ENCODE measurements at places on chromosomes 7 and 10.

DNA sequence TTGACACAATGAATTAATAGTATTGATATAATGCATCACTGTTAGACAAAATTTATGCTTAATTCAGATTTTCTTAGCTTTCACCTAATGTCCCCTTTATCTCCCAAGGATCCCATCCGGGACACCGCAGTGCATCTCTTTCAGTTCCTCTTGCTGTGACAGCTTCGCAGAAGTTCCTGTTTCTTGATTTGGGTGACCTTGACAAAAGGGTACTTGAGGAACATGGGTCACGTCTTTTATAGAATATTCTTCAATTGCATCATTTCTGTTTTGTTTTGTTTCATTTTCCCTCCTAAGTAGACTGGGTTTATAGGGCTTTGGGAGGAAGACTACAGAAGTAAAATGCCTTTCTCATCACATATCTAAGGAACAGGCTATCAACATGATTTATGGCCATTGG, 453.2 kb downstream of the DPP6 start:
- no peak for DNase-seq

DNA sequence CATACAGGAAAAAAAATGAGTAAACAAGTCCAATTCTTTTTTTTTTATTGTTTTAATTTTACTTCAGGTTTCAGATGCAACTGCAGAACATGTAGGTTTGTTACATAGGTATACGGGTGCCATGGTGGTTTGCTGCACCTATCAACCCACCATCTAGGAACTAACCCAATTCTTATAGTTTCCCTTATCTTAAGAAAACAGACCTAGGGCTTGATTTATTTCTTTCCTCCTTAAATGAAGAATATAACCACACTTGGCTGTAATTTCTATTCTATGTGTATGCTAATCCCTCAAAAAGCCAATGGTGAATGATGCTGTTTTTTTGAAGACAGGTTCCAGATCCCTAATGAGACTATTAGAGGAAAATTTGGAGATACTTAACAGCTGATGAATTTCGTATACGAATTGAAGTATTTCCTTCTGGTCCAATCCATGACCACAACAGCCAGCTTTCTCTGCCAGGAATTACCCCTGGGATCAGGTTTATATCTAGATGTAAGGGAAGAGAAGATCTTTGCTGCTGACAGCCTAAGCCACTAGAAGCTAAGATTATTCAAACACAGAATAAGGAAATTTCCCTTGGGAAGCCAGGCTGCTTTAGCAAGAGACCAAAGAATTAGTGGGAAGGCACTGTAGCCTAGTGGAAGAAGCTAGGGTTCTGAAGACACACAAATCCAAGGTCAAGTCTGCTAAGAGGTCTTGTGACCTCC, 115.8 kb downstream of the INHBA start:
- no peak for DNase-seq

DNA sequence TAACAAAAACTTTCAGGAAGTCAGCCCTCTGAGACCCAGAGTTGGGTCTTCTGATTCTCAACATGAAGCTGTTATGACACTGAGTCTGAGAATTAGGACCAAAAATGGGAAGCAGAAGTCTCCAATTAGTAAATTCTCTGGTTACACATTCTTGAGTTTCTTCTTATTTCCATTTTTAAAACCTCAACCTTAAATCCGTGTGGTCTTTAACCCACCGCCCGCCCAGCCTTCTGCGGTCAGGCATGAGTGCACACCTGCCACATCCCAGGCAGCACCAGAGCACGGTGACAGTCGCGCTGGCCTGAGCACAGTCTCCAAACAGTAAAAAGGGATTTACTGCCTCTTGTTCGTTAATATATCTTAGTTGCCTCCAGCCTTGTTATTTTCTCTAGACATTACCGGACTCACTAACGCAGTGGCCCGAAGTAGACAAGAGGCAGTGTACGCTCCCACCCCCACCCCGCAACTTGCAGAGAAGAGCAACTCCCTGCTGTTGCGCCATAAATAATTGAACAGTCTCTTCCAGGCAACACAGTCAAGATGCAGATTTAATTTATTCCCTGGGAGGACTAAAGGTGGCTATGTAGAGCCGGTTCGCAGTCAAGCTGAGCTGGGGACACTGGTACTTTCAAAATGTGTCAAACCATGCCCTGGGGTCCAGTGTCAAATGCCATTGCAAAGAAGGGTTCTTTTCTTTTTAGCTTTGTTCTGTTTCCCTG, 147.0 kb upstream of the CELF2 start:
- no peak for DNase-seq

- DNase-seq = peak; percentile 38
These were observed 55.1 kb downstream of the FAM53B start for GRCh38 chr10:124688889-124689670.

DNA sequence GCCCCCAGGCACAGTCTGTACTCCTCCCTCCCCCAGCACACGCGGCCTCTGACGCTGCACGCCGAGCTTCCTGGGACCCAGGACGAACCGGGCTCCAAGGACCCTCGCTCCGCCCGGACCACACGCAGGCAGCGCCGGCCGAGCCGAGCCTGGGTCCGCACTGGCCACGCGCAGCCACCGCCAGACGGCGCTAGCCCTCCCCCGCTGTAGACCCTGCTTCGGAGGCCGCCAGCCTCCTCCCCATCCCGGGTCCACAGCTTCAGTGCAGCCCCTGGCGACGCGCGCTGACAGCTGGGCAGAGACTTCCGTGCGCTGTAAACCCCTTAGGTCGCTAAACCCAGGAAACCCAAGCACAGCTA, 936 bp upstream of the TCERG1L start:
- DNase-seq = no peak

GRCh38 chr10:63614371-63614891, 93.2 kb downstream of the REEP3 start:
- no peak for DNase-seq

DNA sequence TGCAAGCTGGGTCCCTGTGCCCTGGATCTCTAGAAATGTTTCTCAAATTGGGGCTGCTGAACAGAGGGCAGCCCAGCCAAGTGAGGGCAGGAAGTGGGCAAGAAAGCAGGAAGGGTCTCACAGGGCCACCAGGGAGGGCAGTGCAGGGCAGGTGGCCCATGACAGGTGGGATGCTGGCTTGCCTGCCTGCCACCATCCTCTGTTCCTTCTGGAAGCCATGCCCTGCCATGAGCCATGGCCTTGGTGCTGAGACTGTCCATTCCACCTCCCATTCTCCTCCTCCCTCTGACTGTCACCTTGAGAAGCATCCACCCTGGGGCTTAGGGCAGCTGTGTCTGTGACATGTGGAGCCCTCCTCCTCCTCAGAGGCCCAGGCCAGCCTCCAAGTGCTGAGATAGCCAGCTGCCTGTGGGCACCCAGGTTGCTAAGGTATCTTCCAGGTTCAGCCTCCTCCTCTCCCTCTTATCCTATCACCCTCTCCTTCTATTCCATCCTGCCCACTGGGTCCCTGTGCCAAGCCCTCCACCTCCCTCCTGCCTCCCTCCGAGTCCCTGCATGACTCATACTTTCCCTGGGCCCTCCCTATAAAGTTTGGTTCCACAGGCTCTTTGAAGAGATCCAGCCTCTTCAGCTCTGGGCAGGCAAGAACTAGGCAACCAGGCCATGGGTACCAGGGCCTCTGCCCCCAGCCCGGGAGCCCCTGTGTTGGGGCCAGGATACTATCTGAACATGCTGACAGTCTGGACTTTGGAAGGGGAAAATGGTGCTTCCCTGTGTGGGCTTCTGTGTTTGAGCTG, 1.3 kb downstream of the VSIR start:
- DNase-seq = peak; percentile 91

DNA sequence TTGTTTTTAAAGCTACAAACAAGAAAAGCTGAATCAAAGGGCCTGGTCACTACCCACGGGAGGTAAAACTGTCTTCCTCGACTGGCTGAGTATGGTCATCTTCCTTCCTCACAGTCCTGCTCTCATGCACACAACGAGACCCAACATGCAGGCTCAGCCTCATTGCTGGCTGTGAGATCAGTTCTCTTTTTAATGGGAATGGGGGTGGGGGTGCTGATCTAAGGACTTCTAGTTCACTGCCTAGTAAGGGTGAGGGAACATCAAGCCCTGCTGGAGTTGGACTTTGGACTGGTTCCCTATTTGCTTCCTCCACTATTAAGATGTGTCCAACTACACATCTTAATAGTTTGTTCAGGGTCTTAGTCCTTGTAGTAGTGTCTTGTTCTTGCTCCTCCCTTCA, 48.2 kb downstream of the ABCB4 start:
- no peak for DNase-seq

DNA sequence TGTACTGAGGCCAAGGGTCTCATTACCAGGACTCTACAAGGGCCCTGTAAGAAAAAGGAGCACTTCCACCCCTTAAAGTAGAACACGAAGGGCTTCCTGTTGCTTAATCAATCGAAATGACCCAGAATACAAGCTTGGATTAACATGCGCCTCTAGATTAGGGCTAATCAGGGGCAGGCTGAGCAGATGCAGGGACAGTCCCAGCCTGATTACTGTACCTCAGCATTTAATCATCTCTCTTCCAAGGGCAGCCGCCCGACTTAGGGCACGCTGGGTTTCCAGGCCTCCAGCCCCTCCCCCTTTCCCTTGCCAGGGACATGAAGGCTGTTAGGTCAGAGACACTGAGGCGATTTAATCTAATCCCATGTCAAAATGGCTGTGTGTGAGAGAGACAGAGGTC, 138.6 kb downstream of the NRF1 start:
- peak; percentile 87 for DNase-seq

GRCh38 chr7:42170724-42171123, 66.3 kb downstream of the GLI3 start:
- no peak for DNase-seq

- no peak for DNase-seq
These were observed 17.3 kb downstream of the IL2RA start for GRCh38 chr10:6044751-6045313.

- no peak for DNase-seq
These were observed 22.9 kb downstream of the H2AZ2 start for GRCh38 chr7:44824894-44825526.

DNA sequence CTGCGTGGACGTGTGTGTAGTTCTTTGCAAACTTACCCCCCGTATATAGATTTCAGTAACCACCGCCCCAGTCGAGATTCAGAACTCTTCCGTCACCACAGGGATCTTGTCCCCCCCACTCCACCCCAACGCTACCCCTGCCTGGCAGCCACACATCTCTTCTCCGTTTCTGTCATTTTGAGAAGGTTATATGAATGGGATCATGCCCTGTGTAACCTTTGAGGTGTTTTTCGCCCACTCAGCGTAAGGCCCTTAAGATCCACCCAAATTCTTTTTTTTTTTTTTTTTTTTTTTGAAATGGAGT, 83.4 kb downstream of the ELFN1 start:
- DNase-seq = no peak

DNA sequence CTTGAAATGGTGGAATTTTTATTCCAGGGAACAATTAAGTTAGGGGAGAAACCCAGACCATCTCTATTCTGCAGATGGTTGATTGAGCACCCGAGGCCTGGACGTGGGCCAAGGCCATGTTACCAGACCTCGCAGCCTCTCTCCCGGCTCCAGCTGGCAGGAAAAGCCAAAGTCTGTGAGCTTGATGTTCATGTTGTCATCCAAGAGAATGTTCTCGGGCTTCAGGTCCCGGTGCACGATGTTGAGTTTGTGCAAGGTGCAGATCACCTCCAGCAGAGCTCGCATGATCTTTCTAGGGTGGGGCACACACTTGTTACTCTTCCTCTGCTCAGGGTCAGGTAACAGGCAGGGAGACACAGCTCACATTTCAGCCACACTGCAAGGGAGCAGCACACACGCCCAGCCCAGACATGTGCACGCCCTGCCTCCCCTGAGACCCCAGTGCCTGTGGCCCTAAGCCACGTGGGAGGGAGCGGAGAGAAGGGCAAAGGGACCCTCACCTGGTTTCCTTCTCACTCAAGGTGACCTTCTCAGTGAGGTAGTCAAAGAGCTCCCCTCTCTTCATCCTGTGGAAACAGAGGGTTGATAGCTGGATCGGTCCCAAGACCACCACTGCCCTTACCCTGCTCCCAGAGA, 9.5 kb downstream of the PHKG1 start:
- no peak for DNase-seq

DNA sequence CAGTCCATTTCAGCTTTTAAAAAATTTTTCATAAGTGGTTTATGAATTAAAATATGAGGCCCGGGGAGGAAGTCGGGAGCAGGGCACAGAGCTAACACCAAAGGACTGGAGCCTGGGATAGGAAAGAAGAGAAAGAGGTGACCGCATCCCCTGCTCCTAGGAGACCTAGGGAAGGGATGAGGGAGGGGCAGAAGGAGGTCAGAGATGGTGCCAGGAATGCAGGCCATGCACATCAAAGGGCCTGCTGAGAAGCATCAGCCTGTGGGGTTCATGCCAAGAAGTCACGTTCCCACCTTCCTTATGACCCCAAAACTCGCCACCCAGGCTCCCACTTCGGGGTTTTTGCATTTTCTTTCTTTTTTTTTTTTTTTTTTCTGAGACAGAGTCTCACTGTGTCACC, 14.7 kb upstream of the TOMM7 start:
- DNase-seq = no peak

DNA sequence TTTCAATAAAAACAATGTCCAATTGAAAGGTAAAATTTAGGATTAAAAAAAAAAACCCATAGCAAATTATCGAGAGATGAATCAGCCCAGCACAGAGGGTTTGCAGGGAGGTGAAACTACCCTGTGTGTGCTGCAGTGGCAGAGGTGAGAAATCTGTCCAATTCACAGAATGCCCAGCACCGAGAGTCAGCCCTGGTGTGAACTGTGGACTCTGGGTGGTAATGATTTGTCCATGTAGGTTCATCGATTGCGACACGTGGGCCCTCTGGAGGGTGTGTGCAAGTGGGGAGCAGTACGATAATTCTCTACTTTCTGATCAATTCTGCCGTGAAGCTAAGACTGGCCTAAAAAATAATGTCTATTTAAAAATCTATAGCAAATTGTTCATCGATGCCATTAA, 94.5 kb upstream of the PFKP start:
- no peak for DNase-seq

DNA sequence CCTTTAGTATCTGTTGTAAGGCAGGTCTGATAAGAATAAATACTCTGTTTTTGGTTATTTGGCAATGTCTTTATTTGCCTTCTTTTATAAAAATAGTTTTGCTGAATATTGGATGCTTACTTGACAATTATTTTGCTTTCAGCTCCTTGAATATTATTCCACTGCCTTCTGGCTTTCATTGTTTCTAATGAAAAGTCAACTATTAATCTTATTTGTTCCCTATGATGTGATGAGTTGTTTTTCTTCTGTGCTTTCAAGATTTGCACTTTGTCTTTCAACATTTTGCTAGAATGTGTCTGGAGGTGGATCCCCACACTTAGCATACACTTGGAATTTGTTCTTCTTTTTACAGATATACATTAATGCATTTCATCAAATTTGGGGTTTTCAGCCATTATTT, 203.8 kb upstream of the PTPRZ1 start:
- DNase-seq = no peak

DNA sequence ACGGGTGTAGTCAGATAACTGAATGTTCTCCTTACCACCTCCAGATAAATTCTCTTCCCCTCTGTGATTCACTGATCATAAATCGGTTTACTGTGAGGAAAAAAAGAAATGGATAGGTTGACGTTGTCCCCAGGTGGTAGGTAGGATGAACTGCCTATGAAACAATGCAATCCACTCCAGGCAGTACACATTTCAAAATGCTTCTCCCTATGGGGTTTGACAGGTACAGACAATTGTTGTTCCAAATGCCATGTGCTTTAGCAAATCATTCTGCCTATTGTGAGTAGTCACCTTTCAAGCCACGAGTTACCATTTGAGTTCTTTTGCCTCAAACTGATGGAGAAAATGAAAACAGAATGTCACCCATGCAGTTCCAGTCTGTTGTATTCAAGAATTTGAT, 21.8 kb downstream of the VIM start:
- DNase-seq = no peak

GRCh38 chr7:146948703-146949102, 832.1 kb downstream of the CNTNAP2 start:
- DNase-seq = no peak

GRCh38 chr10:92830478-92831389, 17.6 kb upstream of the EXOC6 start:
- no peak for DNase-seq
